Stimulated activated CD4-positive, alpha-beta T cell treated with anti-CD3 and anti-CD28 coated beads, Interleukin-4, amount 100 ng/mL, for 24 hours (primary cell): ENCODE measurements at places on chromosomes 5 and 9.

- no peak for DNase-seq
Measured at GRCh38 chr5:120413686-120414085, 50.4 kb upstream of the PRR16 start.

DNA sequence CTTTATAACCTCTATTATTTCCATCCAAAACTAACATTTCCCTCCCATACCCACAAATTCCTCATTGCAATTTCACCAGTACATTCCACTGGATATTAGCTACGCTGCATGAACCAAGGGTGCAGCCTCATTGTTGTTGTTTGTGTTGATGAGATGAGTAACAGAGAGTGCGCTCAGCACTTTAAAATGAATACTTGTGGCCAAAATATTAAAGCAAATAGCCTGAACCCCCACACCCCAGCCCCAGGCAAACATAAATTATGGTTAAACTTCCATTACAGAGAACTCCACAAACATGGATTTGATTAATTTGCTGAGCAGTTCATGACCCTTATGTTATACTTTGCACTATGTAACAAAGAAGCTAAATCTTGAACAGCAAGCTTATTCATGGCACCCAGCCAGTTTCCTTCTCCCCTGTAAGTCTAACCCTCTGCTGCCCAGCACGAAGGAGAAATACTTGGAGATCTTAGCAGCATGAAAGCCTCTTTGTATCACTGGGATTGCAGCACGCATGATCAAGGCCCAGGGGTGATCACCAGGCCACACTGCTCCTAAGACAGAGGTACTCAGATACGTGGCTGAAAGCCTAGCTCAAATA is 205.0 kb downstream of the DOCK8 start:
- DNase-seq = no peak

DNA sequence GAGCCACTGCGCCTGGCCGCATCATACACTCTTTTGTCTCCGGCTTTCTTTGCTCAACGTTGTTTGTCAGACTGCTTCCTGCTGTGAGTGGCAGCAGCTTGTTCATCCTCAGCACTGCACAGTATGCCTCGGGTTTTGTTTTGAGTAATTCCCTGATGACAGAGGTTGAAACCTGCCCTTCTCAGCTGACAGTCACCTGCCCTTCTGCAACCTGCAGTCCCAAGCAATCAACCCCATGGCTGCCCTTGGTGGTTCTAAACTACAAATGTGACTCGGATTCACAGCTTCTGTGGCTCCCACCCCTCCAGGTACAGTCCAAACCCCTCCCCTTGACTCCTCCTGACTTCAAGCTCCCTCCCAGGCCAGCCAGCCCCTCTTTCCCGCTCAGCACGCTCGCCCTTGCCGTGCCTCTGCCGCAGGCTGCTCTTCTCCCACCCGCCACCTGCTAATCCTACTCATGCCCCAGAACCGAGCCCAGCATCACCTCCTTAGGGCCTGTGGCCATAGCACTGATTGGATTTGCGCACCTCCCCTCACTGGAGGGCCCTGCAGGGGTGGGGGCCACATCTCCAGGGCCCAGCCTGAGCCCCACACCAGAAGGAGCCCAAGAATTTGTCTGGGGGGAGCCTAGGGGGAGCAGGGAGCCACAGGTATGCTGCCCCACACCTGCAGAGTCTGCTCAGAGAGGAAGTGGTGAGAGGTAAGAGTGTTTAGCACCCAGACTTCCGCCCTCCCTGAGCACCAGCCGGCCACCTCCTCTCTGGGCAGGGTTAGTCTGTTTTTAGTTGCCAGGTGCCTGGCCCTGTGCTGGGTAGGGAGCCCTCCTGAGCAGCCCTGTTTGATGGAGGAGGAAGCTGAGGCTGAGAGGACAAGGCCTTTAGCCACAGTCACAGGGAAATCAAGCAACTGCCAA is 10.1 kb downstream of the EEIG1 start:
- peak; percentile 82 for DNase-seq

DNA sequence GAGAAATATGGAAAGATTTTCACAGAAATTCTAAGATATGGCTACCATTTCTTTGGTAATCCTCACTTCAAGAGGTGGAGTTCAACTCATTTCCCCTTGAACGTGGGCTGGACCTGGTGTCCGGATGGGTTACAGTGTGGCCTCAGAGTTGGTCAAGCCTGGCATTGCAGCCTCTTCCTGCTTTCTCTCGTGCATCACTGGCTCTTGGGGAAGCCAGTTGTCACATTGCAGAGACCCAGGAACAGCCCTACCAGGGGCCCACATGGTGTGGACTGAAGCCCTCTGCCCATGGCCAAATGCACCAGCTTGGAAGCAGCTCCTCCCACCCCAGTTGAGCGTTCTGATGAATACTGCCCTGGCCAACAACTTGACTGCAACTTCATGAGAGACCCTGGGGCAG is 47.7 kb upstream of the FCN1 start:
- no peak for DNase-seq

- DNase-seq = no peak
Measured at GRCh38 chr9:113781896-113782295, 94.2 kb upstream of the ZNF618 start.

DNA sequence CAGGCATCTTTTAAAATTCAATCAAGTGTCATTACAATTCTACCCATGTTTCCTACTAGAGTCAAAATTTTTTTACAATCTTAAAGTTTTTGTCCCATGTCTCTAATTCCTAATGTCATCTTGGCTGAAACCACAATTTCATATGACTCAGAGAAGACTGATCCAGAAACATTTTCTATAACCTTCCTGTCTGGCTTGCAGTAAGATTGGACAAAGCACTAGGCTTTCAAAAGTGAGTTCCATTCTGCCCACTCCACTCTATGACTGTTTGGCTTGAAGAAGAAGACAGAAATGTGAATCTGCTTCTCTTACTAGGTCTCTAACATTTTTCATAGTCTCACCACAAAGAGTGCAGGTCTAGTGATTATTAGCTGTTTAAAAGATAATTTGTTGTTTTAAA is 88.8 kb downstream of the NR3C1 start:
- no peak for DNase-seq

- no peak for DNase-seq
Measured at GRCh38 chr5:9817819-9818218, 187.7 kb upstream of the TAS2R1 start.

DNA sequence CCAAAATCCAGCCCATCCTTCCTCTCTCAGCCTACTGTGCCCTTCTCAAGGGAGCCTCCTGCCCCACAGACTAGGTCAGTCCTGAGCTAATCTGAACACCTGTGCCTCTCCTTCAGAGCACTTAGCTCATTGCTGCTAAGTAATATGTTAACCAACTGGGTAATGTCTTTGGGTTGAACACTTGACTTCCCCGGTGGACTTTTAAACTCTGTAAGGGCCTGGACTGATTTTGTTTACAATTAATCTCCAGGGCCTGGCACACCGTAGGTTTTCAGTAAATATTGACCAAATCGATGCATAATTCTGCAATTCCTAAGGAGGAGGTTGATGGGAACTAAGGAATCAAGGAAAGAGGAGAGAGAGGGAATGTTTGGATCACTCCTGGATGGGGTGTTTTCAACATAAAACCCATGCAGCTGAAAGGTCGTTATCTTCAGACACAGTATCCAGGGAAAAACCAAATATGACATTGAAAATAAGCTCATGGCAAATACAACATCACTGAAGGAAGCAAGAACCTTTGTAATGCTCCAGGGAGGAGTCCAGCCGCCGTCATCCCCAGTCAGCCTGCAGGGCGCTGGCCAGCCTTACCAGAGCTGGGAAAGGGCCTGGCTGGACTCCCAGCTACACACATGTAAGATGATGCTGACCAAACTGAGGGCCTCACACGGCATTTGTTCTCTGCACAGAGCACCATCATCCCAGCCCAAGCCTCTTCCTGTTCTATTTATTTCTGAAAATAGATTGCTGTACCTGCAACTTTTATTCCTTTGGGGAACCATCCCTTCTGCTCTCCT is 166.3 kb downstream of the C5orf15 start:
- DNase-seq = no peak

DNA sequence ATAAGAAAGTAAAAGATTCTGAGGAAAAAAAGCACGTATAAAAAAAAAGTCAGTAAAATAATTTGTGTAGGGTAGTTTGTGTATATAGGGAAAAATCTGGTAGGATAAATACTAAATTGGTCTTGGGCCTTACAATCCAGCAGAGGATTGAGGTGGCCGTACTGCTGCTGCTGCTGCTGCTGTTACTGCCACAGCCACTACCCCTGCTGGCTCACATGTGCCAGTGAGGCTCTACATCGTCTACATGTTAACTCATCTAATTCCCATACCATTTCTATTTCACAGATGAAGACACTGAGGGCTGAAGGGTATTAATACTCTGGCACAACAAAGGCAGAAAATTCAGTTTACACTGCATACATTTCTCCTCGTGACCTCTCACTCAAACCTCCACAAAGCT is 928.5 kb downstream of the TLE4 start:
- no peak for DNase-seq

- DNase-seq = no peak
Measured at GRCh38 chr5:111537141-111538024, 25.0 kb upstream of the STARD4 start.

GRCh38 chr5:54326662-54327270 is 16.4 kb upstream of the ARL15 start:
- DNase-seq = no peak

GRCh38 chr9:111451570-111451969 is 32.6 kb downstream of the ECPAS start:
- DNase-seq = no peak

DNA sequence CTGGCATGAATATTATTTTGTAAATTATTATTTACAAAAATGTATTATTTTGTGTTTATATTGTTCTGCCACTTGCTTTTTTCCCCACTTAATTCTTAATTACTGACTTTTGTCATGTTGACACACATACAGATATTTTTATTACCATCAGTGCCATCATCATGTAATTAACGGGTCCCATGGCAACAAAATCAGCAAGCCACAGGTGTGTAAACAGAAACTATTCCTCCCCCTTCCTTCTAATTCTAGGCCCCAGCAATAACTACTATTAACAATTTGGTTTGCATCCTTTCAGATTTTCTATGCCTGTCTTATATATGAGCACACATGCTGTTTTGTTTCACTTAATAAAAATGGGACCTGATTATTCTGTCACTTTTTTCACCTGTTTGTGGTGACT is 29.3 kb downstream of the CYFIP2 start:
- DNase-seq = no peak

DNA sequence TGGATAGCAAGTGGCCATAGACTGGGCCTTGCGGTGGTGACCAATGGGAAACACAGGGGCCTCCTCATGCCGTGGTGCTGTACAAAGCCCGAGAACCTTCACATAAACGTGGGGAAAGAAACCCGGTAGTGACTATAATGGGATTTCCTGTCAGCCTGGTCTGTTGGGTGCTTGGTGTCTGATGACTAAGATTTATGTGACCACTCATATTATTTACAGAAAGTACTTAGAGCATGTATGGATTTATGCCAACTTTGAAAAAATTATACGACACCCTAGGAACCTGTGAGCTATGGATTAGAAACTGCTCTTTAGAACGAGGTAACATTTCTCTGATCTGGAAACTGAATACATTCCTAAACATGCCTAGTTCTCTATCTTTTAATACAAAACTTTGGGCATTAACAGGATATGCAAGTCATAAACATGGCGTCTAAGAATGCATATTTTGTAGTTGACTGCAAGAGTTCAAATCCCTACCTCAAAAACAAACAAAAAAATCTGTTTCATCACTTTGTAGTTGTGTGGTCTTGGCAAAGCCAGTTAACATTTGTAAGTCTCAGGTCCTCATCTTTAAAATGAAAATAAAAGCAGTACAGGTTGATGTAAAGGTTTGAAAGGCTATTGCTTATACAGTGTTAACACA is 85.4 kb downstream of the TMEM167A start:
- no peak for DNase-seq

GRCh38 chr9:91694081-91694870 is 255.8 kb downstream of the ROR2 start:
- no peak for DNase-seq

GRCh38 chr5:139746691-139747582 is 48.7 kb upstream of the PSD2 start:
- DNase-seq = peak; percentile 72

- DNase-seq = no peak
Measured at GRCh38 chr9:16535555-16535954, 334.9 kb downstream of the BNC2 start.

GRCh38 chr5:154190595-154191304 is at the start of gene GALNT10:
TSS of gene GALNT10 (plus strand) at chr5:154190733. CDS start at chr5:154190867, 134 bp downstream.
- DNase-seq = peak; percentile 60

- no peak for DNase-seq
Measured at GRCh38 chr9:122371846-122372245, 1.0 kb downstream of the PTGS1 start.

GRCh38 chr9:14692470-14693250 is 572 bp downstream of the ZDHHC21 start:
- DNase-seq = peak; percentile 24

DNA sequence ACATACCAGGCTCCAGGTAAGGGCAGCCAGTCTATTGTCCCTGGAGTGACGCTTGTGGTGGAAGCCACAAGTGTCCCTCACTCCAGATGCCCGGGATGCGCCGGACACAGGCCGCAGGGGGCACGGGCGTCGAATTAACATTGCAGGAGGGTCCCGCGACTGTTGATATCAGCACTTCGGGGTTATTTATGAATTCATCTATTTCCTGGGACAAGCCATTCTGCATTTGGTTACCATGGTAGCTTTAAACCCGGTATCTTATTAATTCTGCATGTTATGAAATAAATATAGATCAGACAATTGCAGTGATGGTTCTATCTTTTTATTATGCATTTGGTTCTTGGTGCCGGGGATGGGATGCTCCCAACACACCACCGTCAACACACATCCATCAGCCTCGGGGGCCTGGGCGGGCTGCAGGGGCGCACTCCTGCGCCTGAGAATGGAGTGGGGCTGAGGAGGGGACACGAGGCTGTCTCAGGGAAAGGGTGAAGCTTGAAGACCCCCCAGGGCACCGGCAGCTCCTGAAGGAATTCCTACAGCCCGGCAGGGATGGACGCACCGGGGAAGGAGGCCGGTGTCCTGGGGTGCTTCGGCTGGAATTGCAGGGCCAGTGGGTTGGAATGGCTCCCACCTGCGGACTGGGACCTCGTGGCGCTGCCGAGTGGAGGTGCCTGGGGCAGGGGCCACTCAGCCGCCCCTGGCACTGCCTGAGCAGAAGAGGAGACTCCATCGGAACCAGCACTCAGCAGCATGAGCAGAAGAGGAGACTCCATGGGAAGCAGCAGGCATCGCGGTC is 17.7 kb upstream of the TMEM250 start:
- DNase-seq = no peak

- DNase-seq = no peak
Measured at GRCh38 chr5:133866160-133866902, 102.1 kb downstream of the C5orf15 start.

DNA sequence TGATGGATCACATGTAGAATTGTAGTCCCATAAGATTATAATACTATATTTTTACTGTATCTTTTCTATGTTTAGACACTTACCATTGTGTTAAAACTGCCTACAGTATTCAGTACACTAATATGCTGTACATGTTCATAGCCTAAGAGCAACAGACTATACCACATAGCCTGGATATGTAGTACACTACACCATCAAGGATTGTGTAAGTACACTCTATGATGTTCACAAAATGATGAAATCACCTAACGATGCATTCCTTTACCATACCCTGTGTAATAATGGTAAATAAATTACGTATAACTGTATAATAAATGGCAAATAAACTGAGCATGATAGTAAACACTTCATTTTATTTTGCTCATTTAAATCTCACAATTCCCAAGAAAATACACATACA is 60.3 kb downstream of the RICTOR start:
- DNase-seq = no peak

- no peak for DNase-seq
Measured at GRCh38 chr5:75611311-75612225, at the start of gene ANKDD1B. TSS of gene ANKDD1B (plus strand) at chr5:75611453. CDS start at chr5:75611635, 182 bp downstream.

- no peak for DNase-seq
Measured at GRCh38 chr9:130111786-130112537, 58.3 kb downstream of the GPR107 start.

GRCh38 chr9:98220911-98221310 is 28.5 kb upstream of the CORO2A start:
- DNase-seq = no peak
